Lower lobe of right lung (tissue), 2 donors: ENCODE measurements at places on chromosomes 4 and X. TPM values are rescaled to one million over a fixed set of nuclear protein-coding genes. Genes with fewer than 3 reads are reported as not detected.

- no peaks in the 10 kb centered on the region for H3K27me3 ChIP-seq
- H3K4me1 ChIP-seq, result no peaks in the 10 kb centered on the region
- H3K4me3 ChIP-seq, result no peak overlapping the region
- H3K36me3 ChIP-seq, result no peaks in the 10 kb centered on the region
- DNase-seq, result no peak
- no peak overlapping the region for H3K27ac ChIP-seq
These were observed 570.5 kb upstream of the TENM3 start for GRCh38 chr4:181672751-181673150.

GRCh38 chr4:55539658-55540057, 7.1 kb downstream of the CLOCK start:
- no peaks in the 10 kb centered on the region for H3K36me3 ChIP-seq
- peaks cover 6% of the 10 kb centered on the region for H3K4me1 ChIP-seq
- no peak overlapping the region for H3K27ac ChIP-seq
- no peak overlapping the region for H3K4me3 ChIP-seq
- H3K27me3 ChIP-seq, result no peaks in the 10 kb centered on the region
- no peak for DNase-seq

Gene CXorf38
- total RNA-seq, result 16.8 TPM

DNA sequence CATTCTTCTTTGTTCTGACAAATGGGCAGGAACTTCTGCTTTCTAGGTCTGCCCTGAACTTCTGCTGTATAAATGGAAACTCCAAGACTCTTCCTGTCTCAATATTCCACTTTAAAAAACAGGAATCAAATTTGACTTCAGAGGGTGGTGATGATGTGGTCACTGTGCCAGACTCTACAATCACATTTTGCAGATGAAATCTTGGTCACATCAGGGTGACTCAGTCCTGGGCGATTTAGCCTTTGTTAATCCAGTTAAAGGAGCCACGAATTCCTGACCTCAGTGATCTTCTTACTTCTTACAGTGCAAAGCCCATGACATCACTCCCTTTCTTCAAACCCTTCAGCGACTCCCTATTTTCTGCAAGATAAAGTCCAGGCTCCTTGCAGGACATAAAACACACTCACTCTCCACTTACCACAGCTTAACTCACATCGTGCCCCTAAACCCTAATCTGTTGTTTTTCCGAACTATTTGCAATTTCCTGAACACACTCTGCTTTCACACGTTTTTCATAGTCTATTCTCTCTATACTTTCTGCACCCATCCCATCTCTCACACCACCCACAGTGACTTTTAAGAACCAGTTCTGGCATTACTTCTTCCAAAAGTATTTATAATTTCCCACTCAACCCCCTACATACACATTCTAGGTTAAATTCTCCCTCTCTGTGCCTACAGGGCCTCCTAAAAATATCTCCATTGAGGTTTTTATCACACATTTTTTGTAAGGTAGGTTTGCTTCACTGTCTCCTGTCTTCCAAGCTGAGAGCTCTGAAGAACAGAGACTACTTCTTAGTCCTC, 11.1 kb downstream of the GASK1B start:
- H3K27me3 ChIP-seq, result no peaks in the 10 kb centered on the region
- no peaks in the 10 kb centered on the region for H3K36me3 ChIP-seq
- peaks cover 11% of the 10 kb centered on the region for H3K4me1 ChIP-seq
- no peak overlapping the region for H3K4me3 ChIP-seq
- DNase-seq, result no peak

DNA sequence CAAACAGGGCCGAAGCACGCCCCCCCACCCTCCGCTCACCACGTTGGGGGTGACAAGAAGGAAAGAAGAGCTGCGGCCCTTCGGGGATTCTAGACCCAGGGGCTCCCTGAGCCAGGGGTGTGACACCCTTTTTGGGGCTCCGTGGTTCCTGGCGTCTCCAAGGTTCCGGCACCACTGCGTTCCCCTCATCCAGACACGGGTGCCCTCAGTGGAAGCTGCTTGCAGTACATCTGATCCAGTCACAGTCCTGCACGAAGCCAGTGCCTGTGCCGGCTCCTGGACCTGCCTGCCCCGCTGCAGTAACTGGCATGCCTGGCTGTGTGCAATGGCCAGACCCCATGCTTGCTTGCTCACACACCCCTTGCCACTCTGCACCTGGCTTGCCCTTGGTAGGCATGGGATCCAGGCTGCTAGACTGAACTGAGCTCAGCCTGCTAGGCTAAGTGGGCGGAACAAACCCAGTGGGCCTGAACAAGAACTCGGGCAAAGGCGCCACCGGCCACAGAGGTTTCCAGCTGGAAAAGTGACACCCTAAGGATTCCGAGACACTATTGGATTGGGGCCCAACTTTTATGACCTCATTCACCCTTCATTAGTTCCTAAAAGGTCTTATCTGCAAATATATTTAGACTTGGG, 420.4 kb upstream of the AGA start:
- no peaks in the 10 kb centered on the region for H3K4me1 ChIP-seq
- H3K27me3 ChIP-seq, result no peaks in the 10 kb centered on the region
- peak; percentile 28 for DNase-seq
- no peak overlapping the region for H3K4me3 ChIP-seq
- H3K27ac ChIP-seq, result no peak overlapping the region
- H3K36me3 ChIP-seq, result no peaks in the 10 kb centered on the region

Gene SPANXN4
- not detected for total RNA-seq

DNA sequence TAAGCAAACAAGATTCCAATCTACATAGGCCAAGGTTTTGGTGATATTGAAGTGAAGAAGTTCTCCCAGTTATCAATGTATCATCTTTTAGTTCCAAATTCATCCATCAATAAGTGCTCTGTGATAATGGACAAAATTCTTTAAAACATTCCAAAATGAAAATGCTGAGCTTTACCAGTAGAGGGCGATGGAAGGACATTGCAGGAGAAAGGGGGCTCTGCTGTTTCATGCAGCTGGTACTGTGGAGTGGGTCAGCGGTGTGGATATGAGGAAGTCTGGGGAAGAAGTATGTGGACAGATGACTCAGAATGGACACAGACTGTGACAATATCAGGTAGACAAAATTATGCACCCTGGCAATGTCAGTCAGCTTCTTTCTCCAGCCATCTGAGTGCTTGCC, 46.6 kb upstream of the HS6ST2 start:
- no peaks in the 10 kb centered on the region for H3K4me1 ChIP-seq
- no peaks in the 10 kb centered on the region for H3K36me3 ChIP-seq
- no peak for DNase-seq
- no peak overlapping the region for H3K27ac ChIP-seq
